IPS DF 19.7 (cell line): ENCODE measurements at places on chromosomes 4 and X.
A peak's percentile ranks its signal among the peaks of the same experiment; 100 is the strongest.

DNA sequence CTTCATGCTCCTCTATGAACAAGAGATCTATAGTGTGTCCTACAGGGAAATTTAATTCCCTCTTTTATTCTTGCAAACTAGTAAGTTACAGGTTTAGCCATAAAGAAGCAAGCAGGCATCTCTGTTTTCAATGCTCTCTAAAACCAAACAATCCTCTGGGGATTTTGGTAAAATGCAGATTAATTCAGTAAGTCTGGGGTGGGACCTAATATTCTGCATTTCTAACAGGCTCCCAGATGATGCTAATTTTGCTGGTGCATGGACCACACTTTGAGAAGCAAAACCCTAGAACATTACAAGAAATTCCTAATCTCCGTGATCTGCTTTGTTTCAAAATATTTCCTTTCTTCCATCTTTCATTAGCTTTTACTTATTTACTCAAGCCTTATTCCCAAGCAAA is 344.9 kb downstream of the PACRGL start:
- DNase-seq: no peak

- no peak for DNase-seq
These were observed 160.2 kb upstream of the KLF3 start for GRCh38 chr4:38503689-38504395.

GRCh38 chrX:19372170-19372546 is 28.4 kb downstream of the PDHA1 start:
- peak; percentile 17 for DNase-seq

DNA sequence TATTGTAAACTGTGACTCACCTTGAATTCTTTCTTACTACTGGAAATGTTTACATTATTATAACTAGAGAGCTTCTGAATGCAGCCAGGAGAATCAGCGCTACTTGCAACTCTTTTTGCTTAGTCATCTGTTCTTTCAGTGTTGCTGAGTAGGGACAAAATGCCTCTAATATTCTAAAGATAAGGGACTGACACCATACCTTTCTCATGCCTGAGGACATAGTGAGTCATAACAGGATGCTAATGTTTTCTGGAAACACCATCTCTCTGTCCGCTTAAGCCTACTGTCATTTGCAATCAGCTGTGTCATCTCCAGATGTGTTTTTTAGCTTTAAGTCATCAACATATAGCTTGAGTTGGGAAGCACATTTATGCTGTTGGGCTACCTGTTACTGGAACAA is 108.3 kb downstream of the QRFPR start:
- DNase-seq: no peak

GRCh38 chr4:15395311-15395710 is 32.5 kb upstream of the C1QTNF7 start:
- no peak for DNase-seq

DNA sequence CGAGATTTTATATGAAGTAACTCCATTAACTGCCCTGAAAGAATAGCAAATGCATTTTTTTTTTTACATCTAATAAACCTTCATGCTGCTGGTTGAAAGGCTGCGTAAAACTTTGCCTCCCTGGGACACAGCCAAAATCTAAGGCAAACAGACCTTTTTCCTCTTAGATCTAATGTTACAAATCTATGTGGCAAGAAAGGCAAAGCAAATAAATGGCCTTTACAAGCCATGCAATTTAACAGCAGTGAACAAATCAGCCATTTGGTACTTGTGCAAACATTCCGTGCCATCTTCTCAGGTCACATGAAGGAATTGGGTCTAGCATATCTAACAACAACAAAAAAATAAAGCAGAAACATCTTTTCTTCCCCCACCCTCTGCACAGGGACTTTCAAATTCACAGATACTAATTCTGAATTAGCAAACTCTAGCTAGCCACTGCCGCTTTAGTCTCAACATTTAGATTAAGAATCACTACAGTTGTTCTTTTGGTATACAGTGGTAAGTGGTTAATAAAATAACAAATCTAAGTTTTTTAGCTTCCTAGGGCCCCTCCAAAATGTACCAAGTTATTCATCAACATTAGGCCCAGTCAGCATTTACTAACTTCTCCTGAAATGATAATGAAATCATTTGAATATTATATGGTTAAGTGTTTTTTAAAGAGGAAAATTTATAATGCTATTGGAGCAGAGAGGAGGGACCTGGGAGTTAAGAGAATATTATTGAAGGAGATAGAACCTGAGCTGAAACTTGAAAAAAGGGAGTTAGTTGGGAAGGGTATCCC is 593.8 kb downstream of the SMARCA1 start:
- DNase-seq: no peak

DNA sequence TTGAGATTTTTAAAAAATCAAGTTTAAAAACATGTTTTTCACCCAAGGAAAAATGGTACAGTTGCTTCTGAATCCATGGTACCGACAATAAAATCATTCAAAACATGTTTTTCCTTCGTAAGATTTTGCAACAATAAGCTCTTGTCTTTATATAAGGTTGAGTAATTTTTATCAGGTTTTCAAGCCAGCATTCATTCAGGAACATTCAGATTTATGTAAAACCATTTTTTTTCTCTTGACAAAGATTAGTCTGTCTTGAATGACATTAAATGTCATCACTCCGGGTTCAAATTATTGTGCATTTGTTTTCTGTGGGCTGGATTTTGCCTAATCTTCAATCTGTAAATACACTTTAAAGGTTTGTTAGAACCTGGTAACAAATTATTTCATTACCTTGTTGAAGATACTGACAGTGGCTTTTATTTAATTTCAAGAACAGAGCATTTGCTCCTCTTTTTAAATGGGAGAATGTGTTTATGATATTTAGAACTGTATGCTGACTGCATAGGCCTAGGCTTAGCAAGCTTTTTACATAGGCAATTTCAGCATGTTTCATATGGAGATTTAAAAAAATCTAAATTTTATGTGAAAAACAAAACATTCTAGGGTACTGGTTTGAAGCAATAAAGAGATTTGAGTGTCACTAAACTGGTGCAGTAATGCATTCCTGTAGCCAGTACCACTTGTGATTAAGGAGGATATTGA is 336.4 kb upstream of the HAND2 start:
- no peak for DNase-seq

DNA sequence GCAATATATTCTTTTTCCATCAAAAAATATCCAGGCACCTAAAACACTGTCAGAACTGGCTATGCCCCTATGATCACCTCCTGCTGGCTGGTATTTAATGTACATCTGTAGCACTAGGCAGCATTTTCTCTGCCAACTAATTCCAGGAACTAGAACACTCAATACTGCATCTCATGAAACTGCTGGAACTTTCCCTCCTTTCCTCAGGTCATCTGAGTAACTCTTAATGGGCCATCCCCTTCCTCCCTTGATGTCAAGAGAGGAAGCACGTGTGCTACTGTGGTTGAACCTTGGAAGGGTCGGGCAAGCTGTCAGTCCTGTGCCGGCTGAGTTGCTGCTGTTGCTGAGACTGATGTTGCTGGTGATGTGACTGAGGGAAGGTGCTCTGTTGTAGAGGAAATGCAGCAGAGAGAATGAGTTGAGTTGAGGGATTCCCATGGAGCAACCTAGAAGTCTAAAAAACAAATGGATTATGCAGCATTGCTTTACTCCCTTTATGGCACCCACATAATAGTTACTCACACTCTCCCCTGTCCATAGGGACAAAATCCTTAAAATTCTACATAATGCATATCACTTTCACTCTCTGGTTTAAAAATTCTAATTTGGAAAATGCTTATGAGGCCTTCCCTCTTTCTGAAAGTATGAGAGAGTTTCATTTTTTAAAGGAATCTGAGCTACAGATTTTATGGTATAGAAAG is 39.5 kb downstream of the TMEM165 start:
- DNase-seq: no peak
